ENCODE measurements at places on chromosomes 1 and 21.

DNA sequence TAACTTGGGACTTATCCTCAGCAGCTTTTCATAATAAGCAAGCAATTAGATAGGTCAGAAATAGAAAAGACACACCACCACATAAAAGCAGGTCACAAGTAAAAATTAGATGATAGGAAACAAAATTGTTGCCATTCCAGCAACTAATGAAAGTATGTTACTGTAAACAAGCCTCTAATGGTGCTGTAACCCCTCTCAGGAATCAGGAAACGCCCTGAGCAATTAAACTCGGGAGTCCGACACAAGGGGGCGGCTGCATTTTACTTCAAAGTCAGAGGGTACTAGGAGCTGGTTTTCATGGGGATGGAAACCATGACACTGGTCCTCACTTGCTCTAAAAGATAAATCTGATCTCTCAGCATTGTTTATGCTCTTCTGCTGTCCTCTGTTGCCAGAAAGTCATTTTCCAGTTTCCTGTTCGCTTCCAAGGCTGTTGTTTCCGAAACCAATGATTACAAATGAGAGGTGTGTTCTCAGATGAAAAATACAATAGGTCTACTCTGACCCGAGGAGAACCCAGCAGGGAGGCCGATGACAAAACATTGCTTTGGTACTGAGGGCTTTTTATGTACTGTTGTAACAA, 93.4 kb downstream of the TGFBR3 start:
- no peak for DNase-seq

DNA sequence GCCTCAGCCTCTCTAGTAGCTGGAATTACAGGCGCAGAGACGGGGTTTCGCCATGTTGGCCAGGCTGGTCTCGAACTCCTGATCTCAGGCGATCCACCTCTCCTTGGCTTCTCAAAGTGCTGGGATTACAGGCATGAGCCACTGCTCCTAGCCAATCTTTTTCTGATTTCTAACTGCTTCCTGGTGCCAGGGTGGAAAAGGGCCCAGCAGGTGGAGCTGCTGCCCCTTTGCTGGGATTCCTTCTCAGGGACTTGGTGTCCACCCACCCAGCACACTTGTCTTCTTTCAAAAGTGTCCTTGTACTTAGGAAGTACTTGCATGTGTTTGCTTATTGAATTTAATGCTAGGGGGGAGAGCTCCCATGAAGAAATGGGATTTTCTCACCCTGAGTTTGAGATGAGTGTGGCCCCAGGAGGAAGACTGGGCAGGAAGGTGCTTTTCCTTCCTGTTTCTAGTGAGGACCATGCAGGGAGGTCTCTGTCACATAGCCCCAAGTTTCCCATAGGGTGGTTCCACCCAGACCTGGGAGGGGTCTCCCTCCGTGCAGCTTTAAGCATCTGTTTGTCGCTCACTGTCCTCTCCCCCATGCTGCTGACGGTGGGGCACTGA, 14.2 kb downstream of the UTP11 start:
- DNase-seq: no peak

DNA sequence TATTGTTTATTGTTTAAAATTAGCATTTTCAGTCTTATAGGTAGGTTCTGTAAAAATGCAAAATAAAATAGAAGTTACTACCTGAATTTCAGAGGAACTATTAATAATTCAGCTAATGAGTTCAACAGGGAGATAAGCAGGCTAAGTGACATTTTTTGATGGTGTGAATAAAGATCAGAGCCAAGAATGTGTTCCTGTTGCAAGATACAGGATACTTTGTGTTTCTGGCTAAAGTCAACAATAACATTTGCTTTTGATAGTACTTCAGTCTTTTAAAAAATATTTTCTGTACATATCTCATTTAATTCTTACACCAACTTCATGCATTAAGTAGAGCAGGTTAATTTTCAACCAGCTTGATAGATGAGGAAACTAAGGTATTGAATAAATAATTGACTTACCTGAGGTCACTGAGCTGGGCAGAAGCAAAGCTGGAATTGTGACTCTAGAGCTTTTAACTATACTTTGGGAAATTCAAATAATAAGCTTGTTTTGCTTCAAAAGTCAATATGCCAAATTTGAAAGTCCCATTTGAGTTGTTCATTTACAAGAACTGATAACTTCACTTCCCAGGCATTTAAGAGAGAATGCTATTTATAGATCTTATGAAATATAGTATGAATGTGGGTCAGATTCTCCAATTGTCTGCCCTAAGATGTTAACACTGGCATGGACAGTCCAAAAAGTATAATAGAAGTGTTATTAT, 6.0 kb downstream of the GORAB start:
- no peak for DNase-seq

- no peak for DNase-seq
Observed at GRCh38 chr1:78070210-78070609, 24.4 kb downstream of the GIPC2 start.

- no peak for DNase-seq
Observed at GRCh38 chr21:43936247-43936967, 71.4 kb downstream of the AGPAT3 start.

DNA sequence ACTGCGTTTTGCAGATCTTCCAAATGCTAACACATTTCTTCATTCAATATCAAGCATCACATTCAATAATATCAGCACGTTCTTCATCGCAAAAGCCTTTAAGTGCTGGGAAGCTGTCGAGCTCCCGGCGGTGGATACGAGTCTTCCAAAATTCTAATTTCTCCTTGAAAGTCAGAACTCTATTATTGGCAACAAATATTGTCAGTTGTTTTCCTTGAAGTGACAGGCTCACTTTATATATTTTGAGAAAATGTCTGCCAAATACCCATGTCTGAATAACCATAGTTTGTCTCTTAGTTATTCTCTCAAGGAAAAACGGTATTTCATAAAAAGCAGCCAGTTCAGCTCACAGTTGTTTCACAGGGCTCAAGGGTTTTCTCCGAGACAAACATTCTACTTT, 226.2 kb upstream of the C1orf174 start:
- DNase-seq: no peak

DNA sequence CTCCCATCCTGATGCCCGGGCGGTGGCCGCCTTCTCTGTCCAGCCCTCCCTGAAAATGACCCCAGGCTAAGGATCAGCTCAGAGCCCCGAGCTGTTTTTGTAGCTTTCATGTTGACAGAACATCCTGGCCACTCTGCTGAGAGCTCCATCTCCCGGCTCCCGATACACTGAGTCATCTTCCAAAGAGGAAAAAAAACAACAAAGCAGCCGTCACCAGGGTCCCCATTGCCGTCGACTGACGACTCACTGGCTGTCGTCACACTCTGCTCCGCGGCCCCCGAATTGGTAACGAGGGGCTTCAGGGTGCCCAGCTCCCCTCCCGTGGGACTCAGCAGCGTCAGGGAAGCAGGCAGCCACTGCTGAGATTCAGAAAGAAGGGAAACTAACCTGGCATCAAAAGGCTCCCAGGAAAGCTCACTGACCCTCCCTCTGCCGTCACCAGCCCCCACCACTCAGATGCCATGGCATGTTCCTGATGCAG, 67.2 kb downstream of the CD46 start:
- DNase-seq: no peak

GRCh38 chr1:37085393-37085792, 51.1 kb upstream of the GRIK3 start:
- DNase-seq: no peak

DNA sequence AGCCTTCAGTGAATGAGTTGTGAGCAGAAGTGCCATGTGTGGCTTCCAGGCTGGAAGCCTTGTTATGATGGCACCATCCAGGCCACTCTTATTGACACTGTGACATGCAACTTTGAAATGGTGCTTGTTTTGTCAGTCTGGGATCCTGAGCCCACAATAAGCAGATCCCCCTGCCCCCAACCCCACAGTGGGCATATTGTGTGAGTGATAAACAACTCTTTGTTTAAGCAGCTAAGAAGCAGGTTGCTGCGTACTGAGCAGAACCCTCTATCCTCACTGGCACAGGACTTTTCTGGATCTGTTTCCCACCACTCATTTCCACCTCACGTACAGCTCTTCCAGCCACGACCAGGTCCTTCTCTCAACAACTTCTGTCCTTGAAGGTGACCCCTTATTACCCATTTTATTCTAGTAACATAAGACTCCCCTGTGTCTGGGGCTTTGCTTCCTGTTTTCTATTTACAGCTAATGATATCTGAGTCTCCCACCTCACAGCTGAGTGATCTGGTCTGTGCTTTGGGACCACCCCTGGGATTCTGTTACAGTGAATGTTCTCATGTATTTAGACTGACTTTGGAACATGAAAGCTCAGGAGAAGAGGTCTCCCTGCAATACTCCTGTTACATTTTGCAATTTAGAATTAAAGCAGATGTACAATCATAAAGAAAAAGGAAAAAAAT, 375.5 kb downstream of the PCP4 start:
- DNase-seq: no peak

DNA sequence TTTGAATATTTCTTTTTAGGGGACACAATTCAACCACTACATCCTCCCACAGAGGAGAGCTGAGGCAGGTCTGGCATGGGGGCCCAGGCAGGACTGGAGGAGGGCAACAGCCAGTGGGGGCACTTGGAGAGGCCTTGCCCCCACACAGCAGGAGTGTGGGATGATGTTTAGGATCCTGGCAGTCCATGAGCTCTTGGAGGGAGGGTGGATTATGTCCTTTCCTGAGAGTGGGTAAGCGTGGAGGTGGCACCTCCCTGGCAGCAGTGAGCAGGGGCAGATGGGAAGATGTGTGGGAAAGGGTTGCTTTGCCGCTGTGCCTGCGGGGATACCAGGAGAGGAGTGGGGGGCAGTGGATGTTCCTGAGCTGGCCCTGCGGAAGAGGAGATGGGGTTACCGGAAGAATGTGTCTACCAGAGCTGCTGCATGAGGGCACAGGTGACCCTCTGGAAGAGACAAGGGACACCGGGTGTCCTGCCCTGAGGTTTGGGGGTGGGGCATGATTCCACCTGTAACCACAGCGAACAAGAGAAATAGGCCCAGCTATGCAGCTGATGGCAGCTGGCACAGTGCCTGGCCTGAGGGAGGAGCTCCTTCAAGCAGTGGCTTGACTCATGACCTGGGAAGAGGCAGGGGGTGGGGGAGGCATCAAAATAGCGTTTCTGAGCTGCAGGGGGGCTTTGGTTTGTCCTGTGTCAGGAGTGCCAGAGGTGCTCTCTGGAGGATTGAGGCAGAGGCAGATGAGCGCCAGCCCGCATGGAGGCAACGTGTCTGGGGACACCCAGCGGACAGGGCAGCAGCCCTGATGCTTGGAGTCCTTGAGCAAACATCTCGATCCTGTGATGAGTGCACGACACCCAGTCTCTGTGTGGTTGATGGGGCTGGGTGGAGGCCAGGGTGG, 123.9 kb upstream of the TMPRSS2 start:
- DNase-seq: no peak

GRCh38 chr1:214398490-214398889, 117.5 kb downstream of the SMYD2 start:
- no peak for DNase-seq

All from stimulated activated CD4-positive, alpha-beta T cell treated with anti-CD3 and anti-CD28 coated beads, Interleukin-1b, Interleukin-23, amount 100 ng/mL, for 1 hour (primary cell).